ENCODE measurements at places on chromosomes 1 and 21.
A peak's percentile ranks its signal among the peaks of the same experiment; 100 is the strongest.

GRCh38 chr1:224430511-224431113, 4.0 kb downstream of the WDR26 start:
- DNase-seq, result peak; percentile 47

DNA sequence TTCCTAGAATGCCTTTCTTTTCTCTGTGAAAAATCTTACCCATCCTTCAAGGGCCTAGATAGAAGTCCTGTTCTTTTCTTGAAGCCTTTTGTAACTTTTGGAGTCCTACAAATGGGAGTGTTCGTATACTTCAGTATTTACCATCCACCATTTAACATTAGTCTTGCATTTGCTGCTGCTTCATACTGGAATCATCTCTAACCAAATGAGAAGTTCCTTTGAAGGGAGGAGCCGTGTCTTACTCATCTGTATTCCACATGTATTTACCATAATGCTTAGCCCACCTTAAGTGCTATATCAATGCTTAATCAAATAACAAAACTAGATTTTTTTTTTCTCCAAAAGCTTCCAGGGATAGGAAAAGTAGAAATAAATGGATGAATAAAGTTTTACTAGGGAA, 7.1 kb downstream of the PRDX6 start:
- no peak for DNase-seq

GRCh38 chr1:174968750-174969244, 30.9 kb upstream of the CACYBP start:
- DNase-seq, result no peak

- no peak for DNase-seq
Measured at GRCh38 chr1:20615946-20616846, 17.1 kb upstream of the PINK1 start.

DNA sequence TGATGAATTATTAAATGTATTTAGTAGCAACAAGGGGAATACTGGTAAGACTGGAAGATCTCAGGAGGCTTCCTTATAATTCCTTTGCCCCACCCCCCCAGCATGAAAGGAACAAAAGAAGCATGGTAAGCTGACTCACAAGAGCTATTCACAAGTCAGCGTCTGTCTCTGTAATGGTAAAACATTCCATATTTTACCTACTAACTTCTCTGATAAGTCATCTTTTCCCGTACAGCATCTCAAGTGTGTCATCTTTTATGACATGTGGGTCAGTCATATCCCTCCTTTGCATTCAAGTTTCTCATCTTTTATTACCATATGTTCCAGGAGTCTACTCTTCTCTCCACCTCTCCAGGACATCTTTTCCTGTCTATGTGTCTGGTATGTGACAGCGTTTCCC, 241.3 kb downstream of the PLA2G4A start:
- no peak for DNase-seq

- no peak for DNase-seq
Measured at GRCh38 chr1:45644661-45645060, 20.8 kb upstream of the CCDC17 start.

DNA sequence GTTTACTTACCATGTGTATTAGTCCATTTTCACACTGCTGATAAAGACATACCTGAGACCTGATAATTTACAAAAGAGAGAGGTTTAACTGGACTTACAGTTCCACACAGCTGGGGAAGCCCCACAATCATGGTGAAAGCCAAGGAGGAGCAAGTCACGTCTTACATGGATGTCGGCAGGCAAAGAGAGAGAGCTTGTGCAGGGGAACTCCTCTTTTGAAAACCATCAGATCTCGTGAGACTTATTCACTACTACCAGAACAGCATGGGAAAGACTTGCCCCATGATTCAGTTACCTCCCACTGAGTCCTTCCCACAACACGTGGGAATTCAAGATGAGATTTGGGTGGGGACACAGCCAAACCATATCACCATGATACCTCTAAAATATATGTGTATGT, 39.3 kb upstream of the ERRFI1 start:
- no peak for DNase-seq

GRCh38 chr1:64111787-64112186, 91.6 kb upstream of the UBE2U start:
- DNase-seq, result no peak

- no peak for DNase-seq
Measured at GRCh38 chr1:34089731-34090130, 75.3 kb downstream of the CSMD2 start.

DNA sequence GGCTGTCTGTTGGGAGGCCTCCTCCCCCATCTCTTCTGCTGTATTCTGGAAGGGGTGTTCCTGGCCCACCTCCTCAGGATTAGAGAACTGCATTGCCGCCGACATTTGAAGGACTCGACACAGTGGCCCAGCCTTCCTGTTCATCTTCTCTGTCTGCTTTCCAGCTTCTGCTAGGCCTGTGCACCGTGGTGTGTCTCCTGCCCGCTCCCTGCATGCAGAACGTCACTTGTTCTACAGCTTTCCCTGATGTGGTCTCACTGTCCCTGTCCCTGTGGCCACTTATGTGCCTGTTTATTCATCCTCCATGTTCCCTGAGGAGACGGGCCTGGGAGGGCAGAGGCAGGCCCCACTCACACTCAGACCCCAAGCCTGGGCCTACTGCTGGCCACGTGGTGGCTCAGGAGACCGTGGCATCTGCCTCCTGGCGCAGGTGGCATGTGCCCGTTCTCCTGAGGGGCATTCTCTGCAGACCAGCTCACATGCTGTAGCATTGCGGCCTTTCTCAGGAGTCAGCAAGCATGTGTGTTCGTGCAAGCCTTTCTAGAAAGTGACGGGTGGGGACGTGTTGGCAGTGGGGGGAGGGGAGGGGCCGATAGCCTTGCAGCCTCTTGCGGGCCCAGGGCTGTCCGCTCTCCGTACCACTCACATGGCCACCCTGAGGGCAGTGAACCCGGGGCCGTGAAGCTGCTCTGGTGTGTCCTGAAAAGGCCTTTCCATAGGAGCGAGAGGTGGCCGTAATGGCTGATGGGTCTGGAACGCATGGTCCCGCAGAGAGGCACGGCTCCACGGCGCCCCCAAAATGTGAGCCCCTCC, 35.9 kb downstream of the POFUT2 start:
- DNase-seq, result no peak

DNA sequence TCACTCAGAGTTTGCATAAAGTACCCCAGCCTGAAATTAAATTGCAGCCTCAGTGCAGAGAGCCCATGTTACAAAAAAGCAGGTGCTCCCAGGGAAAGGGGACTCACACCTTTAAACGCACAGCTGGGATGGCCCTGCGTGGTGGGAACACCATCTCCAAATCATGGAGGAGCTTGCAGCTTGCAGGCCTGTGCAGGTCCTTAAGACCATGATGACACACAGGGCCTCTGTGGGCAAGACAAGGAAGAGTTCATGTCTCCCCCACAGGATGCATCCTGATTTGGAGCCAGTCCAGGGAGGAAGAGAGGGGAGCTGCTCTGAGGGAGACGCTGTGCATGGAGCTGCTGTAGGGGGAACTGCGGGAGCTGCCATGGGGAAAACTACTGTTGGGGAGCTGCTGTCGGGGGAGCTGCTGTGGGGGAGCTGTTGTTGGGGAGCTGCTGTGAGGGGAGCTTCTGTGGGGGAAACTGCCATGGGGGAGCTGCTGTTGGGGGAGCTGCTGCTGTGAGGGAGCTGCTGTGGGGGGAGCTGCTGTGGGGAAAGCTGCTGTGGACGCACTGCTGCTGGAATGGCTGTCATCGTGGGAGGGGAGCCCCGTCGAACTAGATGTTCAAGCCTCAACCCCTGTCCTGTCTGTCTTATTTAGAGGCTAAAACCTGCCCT, 113.9 kb downstream of the MATN1 start:
- no peak for DNase-seq

GRCh38 chr1:151158751-151159251, 2.4 kb downstream of the TNFAIP8L2 start:
- no peak for DNase-seq

- DNase-seq, result no peak
Measured at GRCh38 chr1:43107664-43108063, 64.4 kb downstream of the EBNA1BP2 start.

GRCh38 chr1:15983275-15983674, 7.4 kb upstream of the ZBTB17 start:
- DNase-seq, result no peak

- no peak for DNase-seq
Measured at GRCh38 chr1:234611847-234612351, 1.9 kb upstream of the IRF2BP2 start.

Measured in SIG-M5 (cell line).